ENCODE measurements at places on chromosomes 5 and 9. TPM values are rescaled to one million over a fixed set of nuclear protein-coding genes. Genes with fewer than 3 reads are reported as not detected.

Gene PRELID2
- total RNA-seq: 0.87 TPM

Gene CENPP
- 2.4 TPM for total RNA-seq

Gene CAMK4
- 0.44 TPM for total RNA-seq

Gene ZNF879
- total RNA-seq: 1.4 TPM

Gene ZBED3
- total RNA-seq: 7.4 TPM

Gene CMYA5
- total RNA-seq: 0.25 TPM

Gene MARCOL
- total RNA-seq: not detected

Gene FABP6
- total RNA-seq: not detected

Gene NR2F1-AS1
- total RNA-seq: 12.4 TPM

Gene HTR1A
- not detected for total RNA-seq

Gene PCDHA9
- 0.05 TPM for total RNA-seq

Gene RGS7BP
- total RNA-seq: 0.98 TPM

Gene BTNL3
- total RNA-seq: not detected

Gene SH3RF2
- not detected for total RNA-seq

Gene PPP3R2
- not detected for total RNA-seq

Gene SHB
- 8.2 TPM for total RNA-seq

Gene DRD1
- not detected for total RNA-seq

Gene NTRK2
- 1.2 TPM for total RNA-seq

Gene PLPP7
- total RNA-seq: 22.2 TPM

Gene CD72
- 3.3 TPM for total RNA-seq

Gene AHRR
- total RNA-seq: 3.0 TPM

Gene CARD9
- 0.88 TPM for total RNA-seq

Gene CXCL14
- 0.64 TPM for total RNA-seq

Gene PCDHGA6
- total RNA-seq: 10.2 TPM

Gene RANBP17
- 2.9 TPM for total RNA-seq

Gene SLC34A3
- not detected for total RNA-seq

Gene SPATA31C1
- not detected for total RNA-seq

Gene NIM1K
- total RNA-seq: 0.68 TPM

Gene SLCO4C1
- total RNA-seq: 0.05 TPM

Gene ATP6V0E1
- total RNA-seq: 128 TPM

Gene PCDHB15
- 1.6 TPM for total RNA-seq

Gene TIFAB
- total RNA-seq: not detected

Gene LAMC3
- 4.0 TPM for total RNA-seq

Gene PTPN3
- total RNA-seq: 8.5 TPM

Gene GPX3
- total RNA-seq: 82.4 TPM

Gene LCN15
- not detected for total RNA-seq

All from cardiac ventricle fibroblast (primary cell).